Daoy (cell line): ENCODE measurements at places on chromosomes 2 and 18. TPM values are rescaled to one million over a fixed set of nuclear protein-coding genes. Genes with fewer than 3 reads are reported as not detected.
A peak's percentile ranks its signal among the peaks of the same experiment; 100 is the strongest.

GRCh38 chr18:14964002-14964401 is 216.0 kb downstream of the ANKRD30B start:
- no peak for DNase-seq

DNA sequence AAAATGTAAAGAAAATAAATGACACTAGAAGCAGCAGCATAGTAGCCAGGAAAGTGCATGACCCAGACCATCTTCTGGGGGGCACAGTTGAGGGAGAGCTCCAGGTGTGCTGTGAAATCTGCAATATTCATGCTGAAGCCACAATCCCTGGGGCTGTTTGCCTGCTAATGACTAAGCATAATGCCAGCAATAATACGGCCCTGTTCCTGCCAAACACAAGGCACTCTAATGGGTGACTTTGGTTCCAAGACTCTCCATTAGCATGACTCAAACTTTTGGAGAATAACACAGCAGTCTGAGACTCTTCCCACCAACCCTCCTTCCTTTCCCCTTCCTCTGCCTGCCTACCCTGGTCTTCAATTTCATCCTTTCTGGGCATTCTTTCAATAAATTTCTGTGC is 77.9 kb upstream of the DOCK10 start:
- peak; percentile 77 for DNase-seq

DNA sequence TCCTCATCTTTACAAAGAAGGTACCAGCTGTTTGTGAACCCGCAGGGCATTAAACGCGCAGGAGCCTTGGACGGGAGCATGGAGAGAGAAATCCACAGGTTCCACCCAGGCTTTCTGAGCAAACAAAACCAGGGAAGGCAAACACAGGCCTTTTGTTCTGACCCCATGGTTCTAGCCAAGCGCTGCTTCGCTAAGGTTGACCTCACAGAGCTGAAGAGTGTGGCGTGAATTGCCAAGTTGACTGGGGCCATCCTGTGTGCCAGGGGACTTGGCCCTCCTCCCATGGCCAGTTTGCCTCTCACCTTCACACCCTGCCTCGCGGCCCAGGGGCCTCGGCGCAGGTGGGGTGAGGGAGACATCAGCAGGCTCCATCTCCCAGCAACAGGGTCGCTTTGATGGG is 74.1 kb downstream of the VAPA start:
- no peak for DNase-seq

The WNT10A gene
- total RNA-seq, result 0.11 and 0.12 TPM in 2 replicates

The CD207 gene
- total RNA-seq, result not detected in 2 replicates

The CIB4 gene
- total RNA-seq, result not detected in 2 replicates

The GALNT14 gene
- total RNA-seq, result 22.3 and 32.3 TPM in 2 replicates

The NLRC4 gene
- total RNA-seq, result not detected in 2 replicates

The SLC4A5 gene
- 0.17 TPM in 1 of 2 replicates, not detected in the other for total RNA-seq
